ENCODE measurements at places on chromosomes 1 and 21.

DNA sequence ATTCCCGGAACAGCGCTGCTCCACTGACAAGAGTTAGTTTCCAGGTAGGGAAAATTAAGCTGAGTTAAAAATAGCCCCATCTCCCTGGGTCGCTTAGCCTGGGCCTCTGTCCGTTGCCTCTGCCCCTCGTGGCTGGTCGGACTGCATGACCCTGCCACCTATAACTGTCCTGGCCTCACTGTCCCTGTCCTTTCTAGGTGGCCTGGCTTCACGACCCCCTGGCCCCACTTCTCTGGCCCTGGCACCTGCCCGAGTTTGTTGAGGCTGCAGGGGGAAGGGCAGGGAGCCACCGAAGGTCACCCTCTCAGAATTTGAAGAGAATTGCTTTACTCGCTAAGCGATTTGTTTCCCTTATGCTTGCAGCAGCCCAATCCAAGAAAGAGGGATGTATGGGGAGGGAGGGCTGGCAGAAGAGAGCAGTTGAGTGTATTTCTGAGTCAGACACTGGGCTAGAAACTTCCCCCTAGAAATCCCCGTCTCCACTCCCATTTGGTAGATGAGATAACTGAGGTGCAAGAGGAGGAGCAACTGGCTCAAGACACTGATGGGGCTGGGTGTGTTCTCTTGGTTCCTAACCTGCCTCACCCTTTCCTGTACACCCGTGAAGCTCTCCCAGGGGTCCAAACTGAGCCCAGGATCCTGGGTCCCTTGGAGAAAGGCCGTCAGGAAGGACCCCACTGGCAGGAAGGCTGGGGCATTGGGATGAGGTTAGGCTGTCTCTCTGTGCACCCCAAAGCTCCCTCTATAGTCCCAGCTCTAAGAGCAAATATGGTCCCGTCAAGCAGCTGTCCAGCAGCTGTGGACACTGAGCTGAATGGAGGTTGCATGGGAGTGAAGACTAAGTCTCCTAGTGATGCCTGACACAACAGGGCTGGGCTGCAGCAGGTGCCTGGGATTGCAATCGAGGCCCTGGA is 2.9 kb upstream of the EDN2 start:
- DNase-seq: no peak

- DNase-seq: no peak
Observed at GRCh38 chr1:37995751-37996345, 6.0 kb upstream of the SF3A3 start.

GRCh38 chr1:161038523-161039153 is at the start of gene TSTD1:
TSS of gene TSTD1 (minus strand) at chr1:161038964. CDS start at chr1:161038889, 75 bp downstream.
- no peak for DNase-seq

DNA sequence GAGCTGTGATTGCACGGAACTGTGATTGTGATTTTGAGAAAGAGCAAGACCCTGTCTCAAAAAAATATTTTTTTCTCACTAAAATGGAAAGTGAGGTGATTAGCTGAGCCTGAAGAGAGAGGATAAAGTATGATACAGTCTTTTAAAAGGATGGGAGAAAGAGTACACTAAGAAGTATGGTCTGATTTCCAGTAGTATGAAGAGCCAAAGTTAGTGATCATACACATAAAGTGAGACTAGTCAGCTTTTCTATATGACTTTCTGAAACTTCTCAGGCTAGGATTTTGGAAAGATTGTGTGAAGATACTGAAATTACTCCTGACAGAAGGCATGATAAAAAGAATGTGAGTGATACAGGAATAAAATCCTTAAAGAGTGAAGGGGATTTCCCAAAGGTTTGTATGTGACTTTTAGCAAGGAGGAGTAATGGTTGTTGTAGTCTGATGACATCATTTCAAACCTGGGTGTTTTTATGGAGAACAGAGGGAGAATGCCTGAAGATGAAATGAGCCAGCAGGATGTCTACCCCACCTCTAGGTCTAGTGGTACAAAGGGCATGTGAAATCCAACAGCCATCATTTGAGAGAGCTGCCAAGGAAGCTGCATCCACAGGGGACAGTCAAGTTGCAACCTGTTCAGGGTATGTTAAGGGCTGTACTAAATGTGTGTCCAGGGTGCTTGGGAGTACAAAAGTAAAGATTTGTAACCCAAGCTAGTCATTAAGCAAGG is 157.7 kb downstream of the PIK3R3 start:
- DNase-seq: no peak

GRCh38 chr1:31904339-31905092 is 33.7 kb downstream of the PTP4A2 start:
- DNase-seq: no peak

GRCh38 chr1:113931451-113931851 is 2.3 kb downstream of the HIPK1 start:
- no peak for DNase-seq

GRCh38 chr1:67250051-67250653 is 57.5 kb upstream of the IL12RB2 start:
- DNase-seq: no peak

- DNase-seq: no peak
Observed at GRCh38 chr1:23557471-23558124, 1.7 kb downstream of the ID3 start.

- no peak for DNase-seq
Observed at GRCh38 chr1:68979891-68980290, 483.0 kb upstream of the DEPDC1 start.

GRCh38 chr1:151692226-151692625 is 24.4 kb downstream of the CELF3 start:
- DNase-seq: no peak

GRCh38 chr21:39854572-39854971 is 12.7 kb upstream of the PCP4 start:
- DNase-seq: no peak

- no peak for DNase-seq
Observed at GRCh38 chr1:87572891-87573290, 244.2 kb downstream of the LMO4 start.

DNA sequence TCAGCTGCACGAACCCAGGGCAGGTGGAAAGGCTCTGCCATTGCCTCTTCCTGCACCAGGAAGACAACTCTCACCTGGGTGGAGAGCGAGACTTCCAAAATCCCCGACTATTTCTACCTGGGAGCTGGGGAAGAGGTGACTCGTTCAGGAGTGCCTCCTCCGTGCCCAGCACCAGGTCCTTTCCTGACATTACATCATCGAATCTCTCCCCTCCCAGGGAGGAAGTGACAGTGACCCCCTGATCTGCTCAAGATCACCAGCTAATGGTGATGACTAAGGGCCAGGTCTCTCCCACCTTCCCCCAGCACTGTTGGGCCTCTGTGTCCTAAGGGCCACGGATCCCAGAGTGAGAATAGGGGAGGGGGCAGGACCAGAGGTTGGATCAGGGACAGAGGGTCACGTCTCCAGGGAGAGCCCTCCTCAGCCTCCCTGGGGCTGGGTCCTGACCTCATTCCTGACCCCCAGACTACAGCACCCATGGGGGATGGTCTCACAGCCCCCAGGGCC is 6.8 kb downstream of the MEGF6 start:
- no peak for DNase-seq

GRCh38 chr1:233289676-233290075 is 5.8 kb downstream of the PCNX2 start:
- no peak for DNase-seq

DNA sequence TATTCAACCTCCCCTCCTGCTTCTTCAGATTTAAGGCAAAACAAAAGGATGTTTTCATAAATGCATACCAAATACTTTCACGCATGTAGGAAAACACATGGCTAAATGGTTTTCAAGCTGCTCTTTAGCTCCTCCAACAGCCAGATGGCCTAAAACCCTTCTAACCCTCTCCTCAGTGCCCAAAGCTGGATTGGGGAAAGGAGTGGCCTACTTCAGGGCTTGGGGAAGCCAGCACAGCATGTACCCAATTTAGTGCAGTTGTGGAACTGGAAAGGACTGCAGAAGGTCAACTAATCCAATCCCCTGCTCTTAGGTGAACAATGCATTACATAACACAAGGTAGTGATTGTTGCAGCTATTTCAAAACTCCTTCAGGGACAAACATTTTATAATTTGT is 9.3 kb downstream of the F5 start:
- DNase-seq: no peak

DNA sequence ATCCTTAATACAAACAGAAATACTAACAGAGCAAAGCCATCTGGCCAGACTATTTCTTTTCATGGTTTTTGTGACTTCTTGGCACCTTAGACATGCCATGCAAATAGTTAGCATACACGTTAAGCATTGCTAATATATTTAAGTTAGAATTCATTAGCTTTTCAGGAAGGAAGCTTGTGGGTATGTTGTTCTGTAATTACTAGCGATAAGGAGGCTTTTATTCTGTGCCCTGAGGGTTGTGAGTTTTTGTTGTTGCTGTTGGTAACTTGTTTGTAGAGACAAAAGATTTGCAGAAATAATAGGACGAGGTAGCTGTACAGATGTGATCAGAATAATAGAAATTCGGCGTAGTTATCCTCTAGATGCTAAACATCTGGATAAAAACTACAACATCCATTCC is 305.3 kb downstream of the TM2D1 start:
- DNase-seq: no peak
